Glutamatergic neuron (in vitro differentiated cells): ENCODE measurements at places on chromosomes 1 and 21.

DNA sequence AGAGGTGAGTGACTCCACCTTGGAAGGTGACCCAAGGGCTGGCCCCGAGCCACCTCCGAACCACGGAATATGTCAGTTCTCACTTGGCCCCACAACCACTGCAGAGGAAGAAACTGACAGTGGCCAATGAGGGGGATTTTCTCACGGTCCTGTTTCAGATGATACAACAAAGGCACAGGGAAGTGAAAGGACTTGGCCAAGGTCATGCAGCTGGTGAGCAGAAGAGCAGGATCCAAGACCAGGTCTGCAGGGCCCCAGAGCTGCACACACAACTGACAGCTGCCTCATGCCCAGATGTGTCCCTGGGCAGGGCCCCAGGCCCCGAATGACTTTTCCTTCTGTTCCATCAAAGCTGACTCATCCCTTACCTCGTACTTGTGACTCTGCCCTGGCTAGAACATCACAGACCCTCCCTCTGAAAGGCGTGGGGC, 25.8 kb upstream of the EVA1B start:
- DNase-seq = no peak

- DNase-seq = no peak
Measured at GRCh38 chr1:27961646-27962221, 2.0 kb downstream of the XKR8 start.

DNA sequence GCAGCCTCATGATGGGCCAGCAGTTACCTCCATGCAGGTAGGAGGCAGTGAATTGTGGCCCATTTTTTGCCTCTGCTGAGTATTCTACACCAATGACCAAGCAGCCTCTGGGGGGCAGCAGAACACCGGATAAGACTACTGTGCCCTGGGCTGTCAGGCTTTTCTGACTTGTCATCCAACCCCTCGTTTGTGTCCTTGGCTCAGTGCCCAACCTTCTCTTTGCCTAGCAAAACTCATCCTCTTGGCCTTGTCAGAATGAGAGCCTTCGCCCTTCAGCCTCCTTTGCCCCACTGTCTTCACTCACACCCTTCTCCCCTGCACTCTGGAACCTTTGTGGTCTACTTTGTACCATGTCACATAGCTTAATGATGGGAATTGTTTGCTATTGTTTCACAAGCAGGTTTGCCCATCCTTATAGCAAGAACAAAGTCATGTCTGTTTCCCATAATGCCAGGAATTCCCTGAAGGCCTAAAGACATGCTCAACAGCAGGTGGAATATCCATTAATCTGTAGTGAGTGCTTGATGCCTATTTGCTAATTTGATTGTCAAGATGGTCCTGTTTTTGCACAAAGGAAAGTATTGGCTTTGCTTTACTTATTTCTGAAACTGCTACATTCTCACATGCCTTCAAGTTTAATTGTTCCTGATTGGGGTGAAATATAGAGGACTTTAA, 255.9 kb downstream of the HHAT start:
- DNase-seq = peak; percentile 94

DNA sequence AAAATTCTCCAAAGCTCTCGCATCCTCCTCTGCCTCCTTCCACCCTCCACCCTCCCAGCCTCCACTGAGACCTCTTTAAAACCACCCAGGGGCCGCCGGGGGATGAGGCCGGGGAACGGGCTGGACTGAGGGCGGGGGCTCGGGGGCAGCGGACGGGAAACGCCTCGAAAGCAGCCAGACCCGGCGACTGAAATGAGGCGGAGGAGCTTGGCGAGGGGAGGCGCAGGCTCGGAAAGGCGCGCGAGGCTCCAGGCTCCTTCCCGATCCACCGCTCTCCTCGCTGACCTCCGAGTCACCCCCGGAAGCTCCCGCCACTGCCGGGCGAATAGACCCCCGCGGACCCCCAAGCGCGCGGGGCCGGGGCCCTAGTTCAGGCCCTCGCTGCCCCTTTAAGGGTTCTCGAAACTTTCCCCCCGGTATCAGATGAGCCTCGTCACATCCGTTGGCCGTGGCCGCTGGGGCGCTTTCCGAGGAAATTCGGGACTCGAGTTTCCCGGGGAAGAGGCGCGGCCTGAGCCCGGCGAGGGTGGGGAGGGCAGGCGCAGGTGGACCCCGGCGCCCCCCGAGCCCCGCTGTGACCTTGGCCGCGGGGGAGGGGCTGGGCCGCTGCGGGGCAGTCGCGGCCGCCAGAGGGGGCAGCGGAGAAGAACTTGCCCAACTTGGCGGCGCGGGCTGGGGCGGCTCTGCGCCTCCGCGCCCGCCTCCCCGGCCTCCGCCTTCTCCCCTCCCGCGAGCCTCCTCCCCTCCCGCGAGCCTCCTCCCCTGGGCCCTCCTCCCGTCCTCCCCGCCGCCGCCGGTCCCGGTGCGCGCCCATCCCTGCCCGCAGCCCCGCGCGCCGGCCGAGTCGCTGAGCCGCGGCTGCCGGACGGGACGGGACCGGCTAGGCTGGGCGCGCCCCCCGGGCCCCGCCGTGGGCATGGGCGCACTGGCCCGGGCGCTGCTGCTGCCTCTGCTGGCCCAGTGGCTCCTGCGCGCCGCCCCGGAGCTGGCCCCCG, at the start of gene BACE2:
TSS of gene BACE2 (plus strand) at position 813 of the 995 bp plus-strand sequence. CDS start at position 917, 104 bp downstream.
- DNase-seq = peak; percentile 59

- DNase-seq = no peak
Measured at GRCh38 chr1:83996191-83996590, 2.7 kb downstream of the TTLL7 start.
